Activated T-cell treated with anti-CD3 and anti-CD28 coated beads for 4 hours (primary cell): ENCODE measurements at places on chromosomes 4 and X.

DNA sequence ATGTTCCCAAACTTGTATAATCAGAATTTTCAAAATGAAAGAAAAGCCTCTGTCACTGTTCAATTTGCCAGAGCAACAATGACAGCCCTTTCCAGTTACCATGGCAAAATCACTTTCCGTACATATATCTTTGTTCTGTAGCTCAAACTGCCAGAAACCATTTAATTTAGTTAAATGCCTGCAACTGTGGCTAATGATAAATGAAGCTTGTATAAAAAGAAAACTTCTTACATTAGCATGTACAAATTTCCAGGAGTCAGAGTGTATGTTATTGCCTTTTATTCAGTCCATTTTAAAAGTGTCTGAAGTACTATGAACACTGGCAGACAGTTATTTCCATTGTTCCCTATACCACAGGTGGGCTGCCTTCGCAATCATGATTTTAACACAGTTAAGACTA is 30.3 kb downstream of the ARAP2 start:
- DNase-seq, result no peak

- no peak for DNase-seq
These were observed 133.8 kb downstream of the LDB2 start for GRCh38 chr4:16764622-16765021.

DNA sequence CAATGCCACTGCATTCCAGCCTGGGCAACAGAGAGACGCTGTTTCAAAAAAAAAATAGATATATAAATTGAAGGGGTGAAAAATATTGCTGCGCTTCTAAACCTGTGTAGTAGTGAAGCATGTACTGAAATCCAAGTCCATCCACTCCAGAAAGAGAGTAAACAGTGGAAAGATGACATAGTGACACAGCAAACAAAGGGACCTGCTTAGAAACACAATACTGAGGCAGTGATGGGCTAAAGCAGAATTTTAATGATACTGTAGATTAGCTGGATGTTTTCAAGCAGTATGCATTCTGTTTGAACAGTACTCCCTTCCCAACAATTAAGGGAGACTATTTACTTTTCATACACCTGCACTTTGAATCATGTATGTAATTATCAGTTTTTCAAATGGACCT is 42.5 kb downstream of the TFDP3 start:
- no peak for DNase-seq

DNA sequence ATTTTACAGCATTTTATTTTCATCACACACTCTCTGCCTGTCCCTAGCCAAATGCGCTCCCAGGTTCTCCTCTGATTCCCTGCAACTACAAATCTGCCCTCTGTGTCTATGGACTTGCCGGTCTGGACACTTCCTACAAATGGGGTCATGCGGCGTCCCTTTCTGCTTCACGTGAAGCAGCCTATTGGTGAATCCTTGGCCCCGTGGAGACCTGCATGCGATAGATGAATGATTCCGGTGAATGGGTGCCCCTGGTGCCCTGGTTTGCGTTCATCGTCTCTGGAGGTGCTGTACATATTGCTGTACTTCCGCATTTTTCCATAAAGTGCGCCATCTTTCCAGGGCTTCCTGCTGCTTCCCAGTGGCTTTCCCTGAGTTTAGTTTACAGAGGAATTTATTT is 27.5 kb upstream of the CLCN4 start:
- DNase-seq, result no peak

DNA sequence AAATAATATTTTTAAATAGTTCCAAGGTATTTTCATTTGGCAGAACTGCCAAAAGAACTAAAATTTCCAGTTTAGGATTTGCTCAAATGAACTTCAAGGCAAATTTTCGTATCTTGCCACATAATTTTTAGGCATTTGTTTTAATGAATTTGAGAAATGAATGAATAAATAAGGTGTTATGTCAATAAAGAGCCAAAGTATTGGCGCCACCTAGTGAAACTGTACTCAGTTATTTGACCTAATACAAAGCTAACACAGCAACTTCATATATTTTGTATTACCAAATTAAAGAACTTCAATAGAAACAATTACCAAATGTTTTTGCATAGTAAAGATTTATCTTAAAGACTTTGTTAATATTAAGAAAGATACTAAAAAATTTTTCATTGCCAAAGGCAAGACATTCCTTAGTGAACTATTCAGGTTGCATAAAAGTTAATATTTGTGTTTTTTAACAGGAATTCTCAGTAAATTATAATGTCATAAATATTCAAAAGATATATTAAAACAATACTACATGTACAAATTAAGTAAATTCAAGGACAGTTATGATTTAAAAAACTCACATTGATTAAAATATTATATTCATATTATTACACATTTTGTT is 50.3 kb downstream of the STPG2 start:
- DNase-seq, result no peak

DNA sequence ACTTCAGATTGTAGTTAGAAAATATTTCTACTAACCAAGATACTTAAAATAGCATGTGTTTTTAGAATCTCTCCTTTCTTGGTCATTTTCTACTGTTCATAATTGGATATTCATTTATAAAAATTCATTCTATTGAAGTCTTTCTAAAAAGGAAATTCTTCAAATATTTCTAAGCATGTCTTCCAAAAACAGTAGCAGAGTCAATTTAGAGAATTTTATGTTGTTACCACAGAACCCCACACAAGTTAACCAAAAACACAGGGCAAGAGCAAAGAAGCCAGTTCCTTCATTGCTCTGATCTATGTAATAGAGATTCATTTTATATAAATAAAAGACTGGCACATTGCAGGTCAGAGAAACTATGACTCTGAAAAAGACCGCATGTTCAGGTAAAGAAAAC is 345.1 kb upstream of the PITX2 start:
- DNase-seq, result no peak

DNA sequence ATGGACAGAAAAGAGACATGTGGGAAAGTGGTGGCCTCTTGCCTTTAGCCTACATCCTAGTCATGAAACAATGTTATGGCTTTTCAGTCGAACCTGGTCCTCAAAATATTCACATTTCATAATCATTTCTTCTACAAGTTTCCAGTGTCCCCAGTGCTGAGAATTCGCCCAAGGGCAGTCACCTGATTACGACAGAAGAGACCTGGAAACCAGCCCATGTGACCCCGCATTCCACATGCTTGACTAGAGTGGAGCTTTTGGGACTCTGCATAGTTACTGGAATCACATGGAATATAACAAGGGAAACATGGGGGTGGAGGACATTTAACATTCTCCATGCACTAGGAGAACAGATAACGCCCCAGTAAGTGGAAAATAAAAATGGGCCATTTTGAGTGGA is 100.1 kb downstream of the PPARGC1A start:
- no peak for DNase-seq

GRCh38 chr4:62119195-62119594 is 919.1 kb downstream of the ADGRL3 start:
- no peak for DNase-seq

- no peak for DNase-seq
These were observed 39.6 kb downstream of the TMA16 start for GRCh38 chr4:163534056-163534455.

- no peak for DNase-seq
These were observed 132.0 kb downstream of the CPZ start for GRCh38 chr4:8724436-8725070.

GRCh38 chrX:81527881-81528440 is 326.1 kb downstream of the SH3BGRL start:
- DNase-seq, result no peak
